ENCODE measurements at places on chromosomes 3 and 15.
A peak's percentile ranks its signal among the peaks of the same experiment; 100 is the strongest.

GRCh38 chr15:89168316-89168833 lies 53.0 kb downstream of the RLBP1 start:
- DNase-seq, result no peak

- DNase-seq, result no peak
Observed at GRCh38 chr3:128597900-128598299, 52.7 kb downstream of the RPN1 start.

DNA sequence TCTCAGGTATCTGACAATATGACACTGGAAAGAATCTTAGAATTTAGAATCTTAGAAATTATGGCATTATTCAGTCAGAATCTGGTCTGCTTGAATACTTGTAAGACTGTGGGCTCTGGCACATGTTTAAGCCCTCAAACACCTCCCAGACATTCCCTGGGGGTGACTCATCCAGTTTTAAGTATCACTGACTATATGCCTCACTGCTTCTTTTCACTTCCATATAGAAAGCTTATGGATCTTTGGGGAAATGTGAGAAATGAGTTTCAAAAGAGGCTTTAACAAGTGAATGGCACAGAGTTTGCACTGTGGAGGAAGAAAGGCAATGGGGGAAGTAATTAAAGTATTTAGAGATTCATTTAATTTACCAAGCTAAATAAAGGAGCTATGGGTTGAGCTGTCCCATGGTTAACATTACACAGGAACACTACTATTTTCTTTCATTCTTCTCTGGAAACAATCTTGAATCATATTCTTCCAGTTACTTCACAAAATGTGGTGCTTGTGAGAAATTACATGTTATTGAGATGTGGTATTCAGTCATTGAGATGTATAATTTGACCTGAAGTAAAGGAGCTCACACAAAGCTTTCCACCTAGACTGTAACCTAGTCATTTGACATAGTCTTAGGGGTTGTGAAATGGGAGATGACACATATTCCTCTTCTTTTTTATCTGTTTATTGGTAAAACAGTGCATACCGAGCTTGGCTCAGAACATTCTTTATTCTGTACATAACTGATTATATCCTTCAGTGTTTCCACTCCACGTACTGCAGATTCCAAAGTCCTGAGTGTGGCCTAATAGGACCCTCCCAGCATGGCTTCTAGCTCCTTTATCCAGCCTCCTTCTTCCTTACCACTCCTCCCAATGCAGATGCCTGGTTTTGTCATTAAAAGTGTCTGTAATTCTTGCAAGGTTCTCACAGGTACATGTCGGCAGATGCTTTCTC lies 544.6 kb upstream of the NECTIN3 start:
- no peak for DNase-seq

- DNase-seq, result no peak
Observed at GRCh38 chr15:46848704-46849103, 868.6 kb upstream of the SEMA6D start.

DNA sequence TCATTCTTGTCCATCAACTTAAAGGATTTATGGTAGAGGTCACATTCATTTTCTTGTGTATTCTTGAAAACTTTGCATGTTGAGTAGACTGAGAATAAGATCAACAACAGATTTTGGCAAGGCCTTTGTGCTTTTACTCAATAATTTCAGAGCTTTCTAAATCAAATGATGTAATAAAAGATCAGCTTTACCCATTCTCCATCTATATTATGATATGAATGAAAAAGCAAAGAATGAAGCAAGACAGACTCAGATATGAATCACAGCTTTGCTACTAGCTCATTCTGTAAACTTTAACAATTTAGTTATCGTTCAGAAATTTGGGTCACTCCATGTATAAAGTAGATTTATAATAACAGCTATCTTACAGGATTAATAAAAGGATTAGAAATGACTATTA lies 275.8 kb upstream of the ARL6 start:
- no peak for DNase-seq

GRCh38 chr3:110815008-110815583 lies 256.5 kb upstream of the NECTIN3 start:
- DNase-seq, result no peak

DNA sequence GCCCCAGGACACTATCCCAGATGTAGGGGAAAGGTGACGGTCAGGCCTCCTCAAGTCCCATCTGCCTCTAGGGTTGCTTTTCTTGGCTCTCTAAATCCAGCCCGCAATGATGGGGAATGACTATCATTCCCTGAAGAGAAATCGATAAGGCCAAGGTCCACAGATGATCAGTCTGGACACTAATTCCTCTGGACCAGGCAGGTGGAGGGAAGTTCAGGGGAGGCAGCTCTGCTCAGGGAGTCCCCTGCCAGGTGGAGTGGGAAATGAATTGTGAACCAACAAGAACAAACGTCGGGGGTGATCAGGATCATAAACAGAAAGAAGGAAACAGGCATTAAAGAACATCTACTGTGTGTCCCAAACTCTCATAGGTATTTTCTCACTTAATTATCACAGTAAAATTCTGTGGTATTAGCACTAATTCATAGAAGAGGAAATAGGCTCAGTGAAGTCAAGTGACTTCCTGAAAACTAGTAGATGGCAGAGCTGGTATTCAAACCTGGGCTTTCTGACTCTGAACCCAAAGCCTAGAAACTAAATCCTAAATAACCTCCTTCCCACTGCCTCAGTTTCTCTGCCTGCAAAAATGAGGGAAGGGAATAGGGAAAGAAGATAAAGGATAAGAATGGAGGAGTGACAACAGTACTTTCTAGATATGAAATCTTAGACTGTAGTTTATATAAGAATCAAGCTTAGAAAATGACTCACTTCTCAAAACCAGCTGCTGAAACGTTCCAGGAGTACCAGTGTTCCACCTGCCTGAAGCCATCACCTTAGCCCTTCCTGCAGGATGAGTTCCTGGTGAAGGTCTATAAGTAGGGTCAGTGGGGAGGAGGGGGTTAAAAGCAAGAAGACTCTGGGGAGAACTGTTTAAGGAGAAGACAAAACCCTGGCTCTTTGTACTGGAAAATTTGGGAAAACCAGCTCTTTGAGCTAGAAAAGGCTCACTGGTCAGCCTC lies 7.5 kb downstream of the BMF start:
- DNase-seq, result no peak

DNA sequence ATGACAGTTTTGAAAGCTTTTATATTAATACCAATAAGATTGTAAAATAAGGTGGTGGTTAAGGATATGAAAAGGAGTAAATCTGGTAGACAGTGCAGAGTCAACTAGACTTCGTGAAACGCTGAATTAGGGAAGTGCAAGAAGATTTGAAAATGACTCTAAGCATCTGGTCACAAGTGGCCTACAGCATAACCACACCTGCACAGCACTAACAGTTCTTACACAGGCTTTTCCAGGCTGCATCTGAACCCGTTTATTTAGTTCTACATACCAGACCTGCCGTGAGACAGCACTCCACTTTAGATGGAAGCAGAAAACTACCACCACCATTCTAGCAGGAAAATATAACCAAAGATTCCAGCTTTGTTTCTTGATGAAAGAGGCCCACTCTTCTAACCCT lies 1.9 kb downstream of the DMXL2 start:
- peak; percentile 2 for DNase-seq

GRCh38 chr15:90829942-90830440 lies 38.4 kb upstream of the FURIN start:
- DNase-seq, result peak; percentile 83

DNA sequence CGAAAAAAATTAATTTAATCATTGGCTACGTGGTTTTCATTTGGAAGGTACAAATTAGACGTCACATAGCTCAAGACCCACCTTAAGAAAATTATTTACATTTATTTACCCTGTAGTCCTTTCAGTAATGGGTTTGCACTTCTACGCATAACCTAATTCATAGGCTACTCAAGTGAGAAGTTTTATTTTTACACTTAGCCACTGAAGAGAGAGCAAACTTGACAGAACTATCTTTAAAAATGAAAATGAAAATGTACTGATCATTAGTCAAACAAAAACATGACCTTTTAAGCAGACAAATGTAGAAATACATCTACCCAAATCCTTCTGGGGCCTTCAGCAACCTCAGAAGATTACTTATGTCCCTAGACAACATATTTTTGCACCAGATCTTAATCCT lies 269.4 kb upstream of the TTC14 start:
- DNase-seq, result no peak

- DNase-seq, result no peak
Observed at GRCh38 chr15:31300208-31300661, 26.4 kb upstream of the KLF13 start.

- no peak for DNase-seq
Observed at GRCh38 chr15:56734013-56734635, 815 bp upstream of the ZNF280D start.

DNA sequence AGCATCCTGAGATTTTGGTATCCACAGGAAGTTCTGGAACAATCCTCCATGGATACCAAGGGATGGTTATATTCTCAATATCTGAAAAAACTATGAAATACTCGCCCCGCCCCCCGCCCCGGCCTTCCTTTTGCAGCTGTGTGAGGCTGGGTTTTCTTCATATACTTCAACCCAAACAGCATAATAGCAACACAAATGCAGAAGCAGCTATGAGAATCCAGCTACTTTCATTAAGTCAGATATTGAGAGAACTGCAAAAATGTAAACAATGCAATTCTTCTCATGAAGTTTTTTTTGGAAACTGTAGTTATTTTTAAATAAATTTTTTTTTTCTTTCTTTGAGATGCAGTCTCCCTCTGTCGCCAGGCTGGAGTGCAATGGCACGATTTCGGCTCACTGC lies 10.9 kb upstream of the IDH2 start:
- no peak for DNase-seq

DNA sequence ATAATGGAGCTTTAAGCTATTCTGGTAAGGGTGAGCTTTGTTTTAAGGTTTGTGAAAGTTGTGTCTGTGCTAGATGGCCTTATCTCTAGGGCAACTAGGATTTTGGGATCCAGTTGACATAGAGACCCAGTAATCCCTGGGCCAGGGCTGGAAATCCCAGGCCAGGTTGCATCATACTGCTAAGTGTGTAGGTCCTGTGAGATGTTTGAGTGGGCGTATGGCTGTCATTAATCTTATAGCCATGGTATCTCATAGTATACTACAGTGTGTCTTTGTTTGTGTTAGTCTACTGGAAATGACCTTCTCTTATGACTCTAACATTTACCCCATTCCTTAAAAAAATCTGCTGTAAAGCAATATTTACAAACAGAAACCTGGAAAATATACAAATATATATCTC lies 151.4 kb downstream of the CACNA2D3 start:
- DNase-seq, result no peak

DNA sequence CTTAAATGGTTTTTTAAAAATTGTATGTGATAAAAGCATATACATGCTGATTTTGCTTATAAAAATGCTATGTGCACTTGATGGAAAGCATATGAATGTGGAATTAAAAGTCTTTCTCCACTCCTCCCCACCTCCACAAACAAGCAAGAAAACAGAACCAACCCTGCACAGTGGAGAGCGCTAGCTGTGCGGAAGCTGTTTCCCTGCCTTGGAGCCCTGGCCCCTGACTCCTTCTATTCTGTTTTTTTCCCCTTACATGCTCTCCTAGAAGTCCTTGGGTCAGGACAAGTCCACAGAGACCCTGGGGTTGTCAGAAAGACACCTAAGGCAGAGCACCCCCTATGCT lies 64.2 kb downstream of the BOC start:
- DNase-seq, result no peak

DNA sequence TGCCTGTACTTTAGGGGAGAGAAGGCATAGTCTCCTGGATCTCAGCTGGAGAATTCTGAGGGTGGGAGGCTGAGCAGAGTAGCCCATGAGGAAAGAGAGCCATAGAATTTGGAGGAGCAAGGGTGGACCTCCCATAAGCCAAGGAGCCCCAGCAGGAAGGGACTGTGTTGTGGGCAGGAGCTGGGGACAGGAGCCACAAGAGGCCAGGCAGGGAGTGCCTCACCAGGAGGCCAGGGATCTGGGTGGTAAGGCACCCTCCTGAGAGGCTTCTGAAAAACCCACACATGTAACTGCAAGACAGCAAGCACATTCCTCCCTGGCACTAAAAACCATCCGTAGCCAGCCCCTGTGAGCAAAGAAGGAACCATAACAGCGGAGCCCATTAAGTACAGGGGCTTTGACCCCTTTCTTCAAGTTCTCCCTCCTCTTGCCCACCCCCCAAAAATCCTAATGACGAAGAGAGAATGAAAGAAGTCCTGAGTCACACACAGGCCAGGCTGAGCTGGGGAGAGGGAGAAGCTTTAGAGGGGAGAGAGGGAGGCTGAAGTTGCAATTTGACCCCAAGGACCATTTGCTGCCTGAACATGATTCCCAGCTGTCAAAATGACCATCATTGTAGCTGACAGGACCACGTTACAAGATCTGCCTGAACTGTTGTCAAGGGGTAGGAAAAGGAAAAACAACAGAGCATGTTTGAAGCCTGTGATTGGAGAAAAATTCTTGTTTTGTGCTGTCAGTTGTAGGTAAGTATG lies 82.6 kb downstream of the TRIM42 start:
- no peak for DNase-seq

DNA sequence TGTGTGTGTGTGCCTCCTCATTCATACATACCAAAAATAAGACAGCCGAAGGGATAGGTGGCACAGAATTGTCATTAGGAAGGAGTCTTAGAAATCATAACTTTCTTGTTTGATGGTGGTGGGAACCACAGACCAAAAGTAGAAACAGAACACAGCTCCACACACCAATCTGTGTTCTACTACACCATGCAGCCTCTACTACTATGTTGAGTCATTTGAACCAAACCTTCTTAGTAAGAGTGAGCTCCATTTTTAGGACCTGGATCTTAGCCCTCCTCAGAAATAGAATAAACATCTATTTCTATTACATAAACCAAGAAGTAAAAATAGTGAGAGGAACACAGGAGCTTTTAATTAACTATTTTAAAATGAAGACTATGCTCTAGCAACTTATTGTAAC lies 27.9 kb upstream of the PLCH1 start:
- DNase-seq, result no peak

DNA sequence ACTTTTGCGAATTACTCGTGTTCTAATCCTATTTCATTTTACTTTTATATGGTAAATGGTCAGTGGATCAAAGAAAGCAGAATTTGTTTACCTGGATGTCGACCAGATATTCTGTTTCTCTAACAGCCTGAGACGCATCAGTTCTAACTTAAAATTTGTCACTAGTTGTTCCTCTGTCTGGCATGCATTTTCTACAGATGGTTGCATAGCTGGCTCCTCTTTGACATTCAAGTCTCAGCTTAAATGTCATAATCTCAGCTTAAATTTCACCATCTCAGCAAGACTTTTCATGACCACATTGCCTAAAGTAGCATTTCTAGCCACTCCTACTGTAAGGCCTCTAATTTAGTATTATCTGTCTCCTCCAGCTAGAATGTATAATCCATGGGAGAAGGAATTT lies 609.3 kb downstream of the AGBL1 start:
- DNase-seq, result no peak

GRCh38 chr3:109257269-109257668 lies 59.0 kb downstream of the DPPA2 start:
- no peak for DNase-seq

All from CD4-positive, alpha-beta T cell treated with Interferon gamma for 1 hour (primary cell).